NCI-H1694 treated with DMSO at 0.1 percent for 48 hours (cell line): ENCODE measurements at places on chromosomes 12 and 14.

GRCh38 chr12:111035578-111036301, 115.4 kb upstream of the MYL2 start:
- DNase-seq, result no peak

- DNase-seq, result no peak
Measured at GRCh38 chr14:88818018-88818417, 6.4 kb upstream of the TTC8 start.

DNA sequence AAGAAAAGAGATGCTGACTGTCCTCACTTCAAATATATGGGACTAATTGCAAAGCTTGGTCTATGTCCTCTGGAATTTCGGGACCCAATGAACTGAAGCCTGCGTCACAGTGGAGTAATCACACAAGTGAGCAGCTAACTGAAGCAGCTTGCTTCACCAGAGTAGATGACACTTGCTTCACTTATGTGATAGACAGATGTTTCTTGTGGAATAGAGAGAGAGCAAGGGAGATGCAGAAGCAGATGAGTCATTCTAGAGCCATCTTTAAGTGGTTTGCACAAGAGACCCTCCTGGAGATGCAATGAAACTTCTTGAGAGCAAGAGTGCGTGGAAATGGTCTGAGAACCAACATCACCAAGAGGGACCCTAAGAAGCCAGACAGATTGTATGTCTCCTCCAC, 1537.1 kb upstream of the FLRT2 start:
- DNase-seq, result no peak

DNA sequence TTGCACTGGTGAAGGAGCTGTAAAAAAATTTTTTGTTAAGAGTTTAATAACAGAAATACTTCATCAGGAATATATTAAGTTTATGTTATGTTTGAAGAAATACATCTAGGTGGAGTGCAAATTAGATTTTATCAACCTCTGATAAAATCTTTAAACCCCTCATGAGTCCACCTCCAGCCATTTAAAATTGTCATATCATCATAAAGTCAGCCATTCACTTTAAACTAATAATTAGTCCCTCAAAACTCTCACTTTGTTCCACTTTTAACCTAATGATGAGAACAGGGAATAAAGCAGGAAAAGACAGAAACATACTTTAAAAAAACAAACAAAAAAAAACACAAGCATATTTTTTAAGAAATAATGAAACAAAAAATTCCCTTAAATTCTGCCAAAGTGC, 25.1 kb downstream of the ZFC3H1 start:
- DNase-seq, result no peak

- DNase-seq, result no peak
Measured at GRCh38 chr14:96987086-96987474, 189.9 kb downstream of the VRK1 start.

GRCh38 chr14:34374998-34375740, 86.9 kb downstream of the SPTSSA start:
- DNase-seq, result no peak

GRCh38 chr12:70444903-70445302, 78.8 kb downstream of the KCNMB4 start:
- DNase-seq, result no peak

DNA sequence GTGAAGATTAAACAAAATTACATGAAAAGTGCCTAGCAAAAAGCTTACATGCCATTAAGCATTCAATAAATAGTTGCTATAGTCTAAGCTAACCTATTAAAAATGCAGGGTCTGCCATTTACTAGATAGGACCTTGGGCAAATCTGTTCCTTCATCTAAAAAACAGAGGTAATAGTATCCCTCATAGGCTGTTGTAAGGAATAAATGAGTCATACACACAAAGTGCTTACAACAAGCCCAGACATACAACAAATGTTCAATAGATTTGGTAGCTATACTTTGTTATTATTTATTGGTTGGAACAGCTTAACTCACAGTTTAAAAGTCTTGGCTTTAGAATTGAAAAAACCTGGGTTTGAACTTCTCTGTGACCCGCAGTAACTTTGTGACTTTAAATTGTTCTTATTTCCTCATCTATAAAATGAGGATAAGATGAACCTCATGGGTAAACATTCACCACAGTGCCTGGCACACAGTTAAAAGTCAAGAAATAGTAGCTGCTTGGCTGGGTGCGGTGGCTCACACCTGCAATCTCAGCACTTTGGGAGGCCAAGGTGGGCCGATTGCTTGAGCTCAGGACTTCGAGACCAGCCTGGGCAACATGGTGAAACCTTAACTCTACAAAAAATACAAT, 24.7 kb downstream of the HEATR5A start:
- DNase-seq, result no peak

- no peak for DNase-seq
Measured at GRCh38 chr14:32300136-32300535, 29.0 kb upstream of the AKAP6 start.

GRCh38 chr12:104136577-104136976, 1.4 kb downstream of the NFYB start:
- no peak for DNase-seq
